ENCODE measurements at places on chromosomes 3 and 15.

- no peak for DNase-seq
Measured at GRCh38 chr3:87997298-87997697, 61.5 kb downstream of the CGGBP1 start.

DNA sequence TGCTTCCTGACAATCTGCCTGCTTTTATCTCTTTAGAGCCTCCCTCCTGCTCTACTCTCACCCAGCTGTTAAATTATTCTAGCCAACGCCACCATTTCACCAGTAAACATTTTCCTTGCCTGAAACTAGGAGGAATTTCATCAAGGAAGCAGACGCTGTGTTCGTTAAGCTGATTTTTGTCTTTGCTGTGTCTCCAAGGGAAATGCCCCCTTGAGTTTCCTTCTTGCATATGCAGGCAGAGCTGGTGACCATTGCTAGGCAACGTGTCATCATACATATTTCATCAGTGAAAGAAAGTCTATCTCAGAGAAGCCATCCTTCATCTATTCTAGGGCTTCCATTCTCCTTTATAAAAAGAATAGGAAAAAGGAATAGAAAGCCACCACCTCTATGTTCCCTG, 87.0 kb upstream of the ST8SIA2 start:
- DNase-seq, result no peak

GRCh38 chr15:37057256-37057655, 43.1 kb downstream of the MEIS2 start:
- DNase-seq, result no peak

DNA sequence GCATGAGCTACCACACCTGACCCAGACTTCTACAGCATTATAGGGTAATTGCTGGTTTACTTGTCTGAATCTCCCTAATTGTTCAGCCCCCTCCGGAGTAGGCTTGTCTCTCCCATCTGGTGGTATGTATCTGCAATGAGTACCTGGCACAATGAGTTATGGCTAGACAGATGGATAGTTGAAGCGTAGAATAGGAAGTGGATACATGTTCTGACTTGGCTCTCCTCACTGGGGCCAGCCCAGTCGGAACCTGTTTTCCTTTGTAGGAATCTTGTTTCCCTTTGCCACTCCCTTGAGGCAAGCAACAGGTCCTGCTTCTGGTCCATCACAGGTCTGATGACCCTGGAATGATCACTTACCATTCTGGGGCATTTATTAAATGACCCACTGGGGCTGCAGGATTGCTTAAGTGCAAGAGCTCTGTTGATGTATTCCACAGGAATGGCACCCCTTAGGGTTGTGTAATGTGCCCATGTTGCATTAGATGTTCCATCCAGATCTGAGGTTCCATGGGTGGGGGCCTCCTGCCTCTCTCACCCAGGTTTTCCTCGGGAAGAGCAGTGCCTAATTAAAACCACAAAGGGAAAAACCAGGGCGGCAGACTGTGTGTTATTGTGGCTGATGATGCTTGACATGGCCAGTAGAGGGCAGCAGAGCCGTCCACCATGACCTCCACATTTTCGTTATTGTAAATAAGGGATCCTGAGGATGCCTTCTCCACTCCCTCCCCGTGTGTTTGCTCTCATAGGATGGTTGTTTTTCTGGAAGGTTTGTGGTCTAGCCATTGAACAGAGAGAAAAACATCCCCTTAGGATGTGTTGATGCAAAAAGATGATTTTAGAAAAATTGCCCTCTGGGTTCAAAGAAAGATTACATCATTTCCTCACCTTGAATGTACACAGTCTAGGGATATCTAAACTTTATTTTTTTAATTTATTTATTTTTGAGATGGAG, 58.0 kb downstream of the CMTM8 start:
- DNase-seq, result no peak

DNA sequence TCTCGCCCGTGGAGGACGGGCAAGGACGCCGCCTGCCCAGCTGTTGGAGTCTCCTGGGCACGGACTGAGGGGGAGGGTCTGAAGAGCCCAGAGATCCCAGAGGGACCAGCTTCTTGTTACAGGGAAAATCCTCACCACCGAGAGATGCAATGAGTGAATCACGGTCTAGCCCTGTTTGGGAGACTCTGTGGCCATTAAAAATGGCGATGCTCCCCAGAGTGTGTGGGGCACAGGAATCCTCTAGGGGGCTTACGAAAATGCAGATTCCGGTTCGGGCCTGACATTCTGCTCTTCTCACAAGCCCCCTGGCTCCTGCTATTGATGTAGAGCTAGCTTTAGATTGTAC, 35.5 kb upstream of the EPHB3 start:
- DNase-seq, result no peak

DNA sequence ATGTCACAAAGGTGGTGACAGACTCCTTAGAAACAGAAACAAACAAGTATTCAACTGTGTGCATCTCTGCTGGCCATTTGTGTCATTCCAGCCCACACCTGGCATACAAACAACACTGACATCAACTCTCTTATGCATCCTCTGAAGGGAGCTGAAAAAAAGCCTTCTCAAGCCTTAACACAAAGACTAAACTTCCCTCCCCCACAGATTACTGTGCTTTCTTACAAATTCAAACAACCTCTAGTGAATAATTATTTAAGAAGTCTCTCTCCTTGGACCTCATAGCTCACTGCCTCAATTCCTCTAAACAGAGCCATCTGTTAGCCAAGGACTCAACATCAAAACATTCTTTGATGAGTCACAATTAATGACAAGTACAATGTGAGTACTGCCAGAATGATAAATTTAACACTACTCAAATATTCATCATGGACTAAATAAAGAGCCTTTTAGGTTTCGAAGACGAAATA, 132.1 kb downstream of the WDR76 start:
- no peak for DNase-seq

DNA sequence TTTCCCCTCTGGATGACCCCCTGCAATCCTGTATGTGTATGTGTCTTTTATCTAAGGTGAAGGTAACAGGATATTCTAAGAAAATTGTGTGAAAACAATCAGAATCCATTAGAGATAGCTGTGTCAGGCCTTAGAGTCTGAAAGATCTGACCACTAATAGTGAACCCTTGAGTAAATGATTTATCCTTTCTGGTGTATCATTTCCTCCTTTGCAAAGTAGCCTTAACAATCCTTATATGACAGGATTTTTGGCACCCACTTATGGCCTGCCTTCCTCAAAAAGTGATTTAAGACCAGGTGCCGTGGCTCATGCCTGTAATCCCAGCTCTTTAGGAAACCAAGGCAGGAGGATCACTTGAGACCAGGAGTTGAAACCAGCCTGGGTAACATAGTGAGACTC, 110.2 kb downstream of the RBPMS2 start:
- DNase-seq, result no peak

DNA sequence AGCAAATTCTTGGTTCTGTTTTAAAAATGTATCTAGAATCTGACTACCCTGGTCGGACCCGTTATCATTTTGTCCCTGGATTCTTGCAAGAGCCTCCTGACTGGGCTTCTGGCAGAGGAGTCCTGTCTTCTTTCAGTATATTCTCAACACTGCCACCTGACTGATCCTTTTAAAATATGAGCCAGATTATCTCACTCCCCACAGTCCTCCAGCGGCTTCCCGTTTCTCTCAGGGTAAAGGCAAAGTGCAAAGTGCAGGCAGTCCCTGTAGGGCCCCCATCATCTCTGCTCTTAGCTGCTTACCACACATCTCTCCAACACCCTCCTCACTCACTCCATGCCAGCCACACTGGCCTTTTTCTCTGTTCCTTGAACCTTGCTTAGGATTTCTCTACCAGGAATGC, 28.4 kb downstream of the CRTC3 start:
- DNase-seq, result no peak

DNA sequence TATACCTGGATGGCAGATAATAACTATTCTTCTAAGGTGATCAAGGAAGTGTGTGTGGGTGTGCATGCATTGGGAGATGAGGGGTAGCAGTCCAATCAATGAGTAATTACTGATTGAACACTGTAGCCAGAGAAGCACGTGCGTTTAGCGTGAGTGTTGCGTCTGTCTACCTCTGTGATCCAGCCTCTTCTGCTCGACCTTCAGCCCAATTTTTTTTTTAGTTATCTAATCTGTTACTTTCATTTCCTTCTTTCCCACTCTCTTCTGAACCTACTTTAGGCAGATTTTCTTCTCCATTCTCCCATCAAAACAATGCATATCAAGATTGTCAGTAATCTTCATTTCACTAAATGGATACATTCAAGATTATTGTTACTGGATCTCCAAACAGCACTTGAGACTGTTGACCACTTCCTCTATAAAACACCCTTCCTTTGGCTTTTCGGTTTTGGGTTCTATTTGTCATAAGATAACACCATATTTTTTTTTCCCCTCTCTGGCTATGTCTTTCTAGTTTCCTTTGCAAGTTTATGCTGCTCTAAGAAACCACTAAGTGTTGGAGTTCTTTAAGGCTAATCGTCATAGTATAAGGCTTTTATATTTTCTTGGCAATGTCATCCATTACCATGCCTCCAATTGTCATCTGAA, 41.0 kb downstream of the MCTP2 start:
- no peak for DNase-seq

DNA sequence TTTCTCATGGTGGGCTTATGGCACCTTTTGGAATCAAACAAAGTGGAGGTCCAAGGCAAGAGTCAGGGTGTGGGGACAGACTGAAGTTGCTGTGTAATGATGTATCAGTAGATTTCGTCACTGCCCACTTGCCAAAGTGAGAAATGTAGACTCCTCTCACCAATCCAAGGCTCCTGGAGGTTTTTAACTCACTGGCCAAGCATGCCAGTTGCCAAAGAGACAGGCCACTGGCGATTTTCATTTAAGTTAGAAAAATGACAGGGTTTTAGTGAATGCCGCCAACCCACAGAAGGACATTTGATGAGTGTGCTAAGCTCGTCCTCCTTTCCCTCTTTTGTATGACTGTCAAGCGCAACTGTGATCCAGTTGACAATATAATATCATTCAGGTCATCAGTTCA, 209.2 kb downstream of the FEZF2 start:
- DNase-seq, result no peak

DNA sequence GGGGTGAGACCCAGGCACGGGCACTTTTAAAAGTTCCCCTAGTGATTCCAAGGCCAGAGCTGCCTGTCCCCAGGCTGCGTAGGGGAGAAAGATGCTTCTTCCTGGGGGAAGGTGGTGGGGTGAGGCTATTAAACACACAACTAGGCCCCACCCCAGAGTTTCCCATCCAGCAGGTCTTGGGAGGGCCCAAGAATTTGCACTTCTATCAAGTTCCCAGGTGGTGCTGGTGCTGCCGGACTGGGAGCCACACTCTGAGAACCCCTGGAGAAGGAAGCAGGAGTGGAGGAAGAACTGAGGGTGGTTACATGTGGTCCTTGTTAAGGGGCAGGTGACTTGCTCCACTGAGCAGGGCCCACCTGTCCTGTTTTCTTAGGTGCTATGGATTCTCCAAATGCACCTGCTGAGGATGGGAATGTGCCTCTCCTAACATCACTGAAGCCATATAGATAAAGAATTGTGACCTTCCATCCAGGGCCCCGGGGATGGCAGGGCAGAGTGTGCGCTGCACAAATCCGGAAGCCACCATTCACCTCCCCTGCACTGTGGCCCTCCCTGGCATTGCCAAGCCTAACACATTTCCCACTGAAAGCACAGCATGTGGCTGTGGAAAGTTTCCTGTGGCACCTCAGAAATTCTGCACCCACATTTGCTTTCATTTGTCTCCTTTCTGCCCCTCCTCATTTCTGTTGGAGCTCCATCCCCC, 111.5 kb upstream of the MEF2A start:
- DNase-seq, result no peak

- DNase-seq, result no peak
Measured at GRCh38 chr3:195094191-195094921, 176.6 kb downstream of the XXYLT1 start.

DNA sequence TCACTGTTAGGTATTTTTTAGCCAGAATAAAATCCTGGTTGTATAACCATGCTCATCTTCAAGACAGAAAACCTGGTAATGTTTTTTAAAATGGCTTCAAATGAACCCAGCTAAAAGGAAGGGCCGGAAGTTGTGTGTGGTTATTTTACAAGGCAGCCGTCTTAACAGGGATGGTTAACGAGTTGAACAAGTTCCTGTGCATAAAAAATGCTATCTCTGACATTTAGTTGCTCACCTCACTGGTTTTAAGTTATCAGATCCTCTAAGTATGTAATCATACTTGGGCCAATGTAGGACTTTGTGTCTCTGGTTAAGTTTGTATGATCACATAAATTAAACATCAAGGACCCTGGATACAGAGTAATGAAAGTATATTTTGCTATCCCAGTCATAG, 2.1 kb downstream of the ATP11B start:
- DNase-seq, result peak; percentile 11

DNA sequence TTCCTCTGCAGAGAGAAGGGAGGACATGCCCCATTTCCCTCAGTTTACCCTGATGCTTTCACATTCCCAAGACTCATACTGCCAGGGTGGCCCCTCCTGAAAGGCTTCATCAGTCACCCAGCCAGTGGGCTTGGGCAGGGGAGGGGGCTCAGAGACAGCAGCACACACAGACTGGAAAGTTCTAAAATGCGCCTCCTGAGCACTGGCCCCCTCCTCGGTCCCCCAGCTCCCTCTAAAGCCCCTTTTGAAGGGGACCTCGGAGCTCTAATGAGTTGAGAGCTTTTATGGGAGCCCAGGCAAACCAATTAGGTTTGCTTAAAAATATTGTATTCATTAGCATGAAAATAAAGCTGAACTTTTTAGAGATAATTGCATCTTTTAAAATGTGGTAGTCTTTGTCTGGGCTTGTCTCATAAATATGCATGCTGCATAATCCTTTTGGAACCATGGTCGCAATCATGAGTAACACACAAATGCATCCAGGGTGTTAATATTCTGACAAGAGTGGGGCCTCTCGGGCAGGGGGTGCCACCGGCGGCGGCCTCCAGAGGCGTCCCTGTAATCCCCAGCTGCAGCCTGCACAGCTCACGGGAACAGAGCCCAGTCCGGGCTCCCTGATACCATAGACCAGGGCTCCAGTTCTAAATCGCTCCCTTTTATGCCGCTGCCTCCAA, 78.5 kb downstream of the RPLP1 start:
- no peak for DNase-seq

GRCh38 chr15:65690173-65690572, 68.4 kb downstream of the SLC24A1 start:
- DNase-seq, result no peak

GRCh38 chr3:173676094-173676493, 278.6 kb downstream of the NLGN1 start:
- DNase-seq, result no peak

Measured in stimulated activated CD8-positive, alpha-beta memory T cell treated with anti-CD3 and anti-CD28 coated beads, Interleukin-4, amount 100 ng/mL, for 1 hour (primary cell).